DMS153 (cell line): ENCODE measurements at places on chromosomes 2 and 18.
A peak's percentile ranks its signal among the peaks of the same experiment; 100 is the strongest.

DNA sequence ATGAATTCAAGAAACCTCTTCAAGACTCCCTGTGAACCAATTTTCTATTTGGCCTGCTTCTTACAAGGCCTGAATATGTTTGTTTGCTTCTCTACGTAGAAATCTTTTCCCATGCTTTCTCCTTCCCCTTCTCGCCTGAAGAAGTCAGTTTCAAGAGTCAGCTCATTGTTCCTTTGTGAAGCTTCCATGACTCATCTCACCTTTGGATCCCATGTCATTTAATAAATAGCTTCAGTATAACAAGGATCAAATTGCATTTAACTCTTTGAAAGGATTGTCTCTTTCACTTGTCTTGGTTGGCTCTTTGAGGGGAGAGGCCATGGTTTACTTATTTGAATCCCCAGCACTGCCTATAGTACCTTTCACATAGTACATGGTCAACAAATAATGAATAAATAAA is 28.4 kb downstream of the CPS1 start:
- no peak for DNase-seq

DNA sequence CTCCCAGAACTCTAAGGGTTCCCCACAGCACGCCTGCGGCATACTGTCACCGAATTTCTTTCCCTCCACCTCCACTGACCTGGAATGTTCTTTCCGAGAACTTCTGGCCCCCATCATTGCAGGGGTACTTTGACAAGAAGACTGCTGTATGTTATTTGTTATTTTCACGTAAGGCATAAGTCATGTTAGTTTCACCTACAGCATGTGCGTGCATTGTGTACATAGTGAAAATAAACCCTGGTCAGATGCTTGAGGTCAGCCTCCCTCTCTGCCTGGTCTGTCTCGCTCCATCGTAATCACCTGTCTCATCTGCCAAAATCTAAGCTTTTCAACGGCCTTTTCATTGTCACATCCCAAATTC is 4.1 kb downstream of the ABCG8 start:
- DNase-seq, result no peak

- DNase-seq, result no peak
Measured at GRCh38 chr2:64795024-64795592, 141.4 kb upstream of the SERTAD2 start.

- no peak for DNase-seq
Measured at GRCh38 chr2:144459937-144460336, 60.0 kb downstream of the ZEB2 start.

GRCh38 chr2:27915874-27916273 is 25.3 kb downstream of the BABAM2 start:
- DNase-seq, result peak; percentile 61

- no peak for DNase-seq
Measured at GRCh38 chr2:60826111-60826510, 55.3 kb upstream of the REL start.

GRCh38 chr18:33699372-33699771 is 121.4 kb downstream of the ASXL3 start:
- no peak for DNase-seq

GRCh38 chr18:76459687-76460350 is 35.2 kb downstream of the ZNF516 start:
- no peak for DNase-seq

DNA sequence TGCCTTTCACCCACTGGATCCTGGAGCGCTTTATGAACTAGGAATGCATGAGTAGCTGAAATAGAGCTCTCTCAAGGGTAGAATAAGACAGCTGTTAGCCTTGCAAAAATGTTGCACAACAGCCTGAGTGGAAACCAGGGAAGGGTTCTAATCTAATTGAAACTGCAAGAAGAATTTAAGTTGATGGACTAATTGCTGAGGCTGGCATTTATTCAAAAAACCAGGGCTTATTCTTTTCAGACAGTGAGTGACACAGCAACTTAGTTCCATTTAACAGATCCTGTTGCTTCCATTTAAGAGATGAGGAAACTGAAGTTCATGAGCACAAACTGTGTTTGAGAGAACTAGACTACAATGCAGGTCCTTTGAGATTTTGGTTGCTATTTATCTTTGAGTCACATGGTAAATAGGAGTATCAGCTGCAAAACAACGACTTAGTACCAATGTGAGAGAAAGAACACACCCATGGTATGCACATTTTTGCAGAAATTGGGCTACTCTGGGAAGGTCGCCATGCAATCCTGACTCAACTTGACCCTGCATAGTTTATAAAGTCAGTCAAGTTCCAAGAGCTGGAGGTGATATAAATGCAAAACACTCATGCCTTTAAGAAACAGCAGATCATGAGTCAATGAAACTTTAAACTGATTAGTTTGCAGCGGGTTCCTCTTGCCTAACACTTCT is 76.4 kb upstream of the PARD3B start:
- DNase-seq, result no peak

DNA sequence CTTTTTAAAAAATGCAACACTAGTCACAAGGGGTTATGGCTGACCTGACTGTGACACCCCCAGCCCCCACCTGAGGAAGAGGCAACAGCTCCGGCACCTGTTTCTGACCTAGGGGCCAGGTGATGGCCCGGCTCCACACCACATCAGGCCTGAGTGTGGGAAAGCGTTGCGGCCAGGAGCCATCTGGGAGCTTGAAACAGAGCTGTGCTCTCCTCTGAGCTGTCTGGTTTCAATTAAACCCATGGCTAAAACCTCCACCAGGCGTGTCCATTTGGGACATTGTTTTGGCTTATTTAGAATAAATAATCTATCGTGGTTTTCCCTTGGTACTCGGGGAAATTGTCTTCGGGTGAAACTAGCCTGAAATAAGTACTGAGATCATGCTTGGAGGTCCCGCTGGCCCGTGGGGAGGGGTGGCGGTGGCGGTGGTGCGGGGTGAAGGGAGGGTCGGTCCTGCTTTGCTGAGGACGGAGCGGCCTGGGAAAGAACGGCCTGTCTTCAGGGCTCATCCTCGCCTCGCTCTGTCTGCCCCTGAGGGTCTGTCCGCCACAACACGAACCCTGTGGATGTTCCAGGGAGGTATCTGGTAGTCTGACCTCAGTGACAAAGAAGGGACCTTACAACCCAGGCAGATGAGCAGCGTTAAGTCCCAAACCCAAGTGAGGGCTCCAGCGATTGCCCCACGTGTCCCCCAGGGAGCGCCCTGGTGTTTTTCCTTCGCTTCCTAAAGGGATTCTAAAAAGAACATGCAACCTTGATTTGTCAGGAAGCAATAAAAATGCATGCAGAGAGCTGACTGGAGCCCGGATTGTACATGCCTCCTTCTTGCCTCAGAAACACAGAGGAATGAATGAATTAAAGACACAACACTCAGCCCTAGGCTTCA is 58.7 kb downstream of the IL1RL2 start:
- DNase-seq, result no peak

DNA sequence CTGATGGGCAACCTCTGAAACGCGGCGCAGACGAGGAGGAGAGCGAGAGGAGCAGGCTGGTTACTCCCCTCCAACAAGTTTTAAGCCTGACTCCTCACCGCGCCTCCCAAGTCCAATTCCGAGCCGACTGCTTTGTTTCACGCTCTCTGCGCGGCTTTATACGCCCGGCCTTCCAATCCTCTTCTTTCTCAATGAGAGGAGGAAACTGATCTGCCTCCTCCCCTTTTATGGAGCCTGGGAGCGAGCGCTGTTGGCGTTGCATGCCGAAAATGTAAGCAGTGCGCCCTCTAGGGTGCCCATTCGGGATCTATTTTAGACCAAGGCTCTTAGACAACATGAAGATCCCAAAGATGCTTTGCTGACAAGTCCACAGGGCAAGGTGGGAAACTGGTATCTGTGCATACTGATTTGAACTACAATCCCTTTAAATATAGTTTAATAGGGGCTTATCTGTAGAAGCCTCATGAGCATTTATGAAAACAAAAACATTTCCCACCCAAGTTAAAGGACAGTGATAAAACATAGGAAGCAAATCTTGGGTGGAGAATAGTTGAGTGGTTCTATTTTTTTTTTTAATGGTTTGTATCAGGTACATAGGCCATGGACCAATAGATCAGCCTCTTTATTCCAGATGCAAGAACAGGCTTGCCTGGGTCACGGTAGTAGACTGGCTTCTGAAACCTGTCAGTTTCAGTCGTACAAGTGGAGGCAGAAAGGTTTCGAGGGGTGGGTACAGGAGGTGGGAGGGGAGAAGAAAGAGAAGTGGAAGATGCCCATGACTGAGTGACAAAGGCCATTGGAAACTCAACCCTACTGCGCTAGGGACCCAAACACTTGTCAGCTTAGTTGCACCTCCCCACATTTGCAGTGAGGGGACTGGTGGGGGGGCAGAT is at the start of gene RND3:
Gene RND3 (minus strand): TSS at position 131 of the 893 bp plus-strand sequence. CDS start 250 bp downstream, outside the sequence.
- DNase-seq, result peak; percentile 96

- DNase-seq, result no peak
Measured at GRCh38 chr2:43149482-43150107, 76.8 kb downstream of the ZFP36L2 start.

- no peak for DNase-seq
Measured at GRCh38 chr2:204948024-204948763, 402.9 kb downstream of the PARD3B start.

DNA sequence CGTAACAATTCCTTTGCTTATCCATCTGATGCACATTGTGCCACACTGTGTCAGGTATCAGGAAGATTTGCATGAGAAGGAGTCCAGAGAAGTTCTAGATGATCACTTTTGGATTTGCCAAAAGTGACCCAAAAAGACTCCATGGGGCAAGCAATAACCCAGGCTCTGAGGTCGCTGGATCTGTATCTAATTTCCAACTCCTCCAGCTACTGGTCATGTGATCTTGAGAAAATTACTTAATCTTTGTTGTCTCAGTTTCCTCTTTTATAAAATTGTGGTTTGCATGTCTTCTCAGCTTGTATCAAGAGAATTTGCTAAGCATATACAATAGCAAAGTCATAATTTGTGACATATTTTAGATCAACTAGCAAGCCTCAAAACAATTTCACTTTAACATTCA is 61.3 kb upstream of the ITGA4 start:
- no peak for DNase-seq

DNA sequence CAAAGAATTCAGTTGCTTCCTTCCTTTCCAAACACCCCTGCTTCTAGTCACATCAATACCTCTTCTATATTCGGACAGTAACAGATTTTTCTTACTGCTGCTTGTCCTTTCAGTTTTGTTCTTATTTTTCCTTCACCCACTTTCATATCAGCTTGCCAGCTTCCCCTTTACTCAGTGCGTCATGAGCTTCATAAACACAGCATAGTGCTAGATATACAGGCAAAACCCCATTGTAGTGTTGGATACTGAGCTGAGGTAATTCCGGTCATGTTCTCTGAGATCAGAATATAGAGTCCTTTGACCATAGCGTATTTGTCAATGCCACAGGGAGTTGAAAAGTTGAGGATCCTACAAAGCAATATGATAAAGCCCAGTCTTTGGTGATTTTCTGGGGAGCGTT is 2.4 kb downstream of the FARP2 start:
- no peak for DNase-seq

GRCh38 chr2:202006301-202006700 is 27.4 kb upstream of the FZD7 start:
- DNase-seq, result no peak
